ENCODE measurements at places on chromosomes 16 and 17.

DNA sequence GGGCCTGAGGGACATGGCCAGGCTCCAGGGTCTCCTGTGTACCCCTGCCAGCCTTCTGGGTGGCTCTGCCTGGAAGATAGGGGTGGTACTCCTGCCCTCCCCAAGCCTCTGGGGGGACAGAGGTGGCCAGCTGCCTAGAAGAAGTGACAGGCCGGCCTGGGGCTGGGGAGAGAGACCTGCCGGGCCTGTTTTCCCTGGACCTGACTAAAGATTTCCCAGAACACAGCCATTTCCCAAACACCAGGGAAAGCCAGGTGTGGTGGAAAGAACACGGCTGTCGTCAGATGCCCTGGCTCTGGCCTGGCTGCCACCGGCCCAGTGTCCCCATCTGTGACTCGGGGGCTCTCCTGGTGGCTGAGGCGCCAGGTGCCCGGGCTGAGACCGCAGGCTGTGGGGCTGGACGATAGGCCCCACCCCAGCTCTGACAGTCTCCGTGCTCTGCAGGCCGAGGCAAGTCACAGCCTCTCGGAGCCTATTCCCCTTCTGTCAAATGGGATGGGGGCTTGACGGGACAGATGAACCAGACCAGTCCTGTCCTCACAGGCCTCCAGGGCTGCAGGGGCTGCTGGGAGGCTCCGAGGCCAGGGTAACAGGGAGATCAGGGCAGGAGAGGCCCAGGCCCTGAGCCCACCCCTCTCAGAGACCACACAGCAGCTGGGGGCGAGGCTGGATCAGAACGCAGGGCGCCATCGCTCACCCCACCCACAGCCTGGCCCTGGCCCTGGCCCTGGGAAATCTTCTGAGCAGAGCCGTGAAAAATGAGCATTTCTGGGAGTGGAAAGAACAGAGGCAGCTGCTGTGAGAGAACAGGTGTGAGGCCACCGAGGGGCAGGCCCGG is 33.1 kb downstream of the CTU2 start:
- no peak for DNase-seq

DNA sequence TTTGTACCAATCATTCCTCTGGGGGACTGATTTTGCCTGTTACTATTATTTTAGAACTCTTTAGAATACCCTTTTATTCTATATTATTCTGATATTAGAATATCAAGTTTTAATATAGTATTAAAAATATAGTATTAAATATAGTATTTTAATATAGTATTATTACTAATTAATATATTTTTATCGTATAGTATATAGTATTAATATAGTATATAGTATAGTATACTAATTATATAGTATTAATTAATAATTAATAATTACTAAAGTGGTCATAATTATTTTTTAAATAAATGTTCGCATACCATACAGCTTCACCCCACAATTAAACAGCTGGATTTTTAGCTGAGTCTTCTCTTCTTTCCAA is 73.3 kb downstream of the GNAO1 start:
- DNase-seq = no peak

DNA sequence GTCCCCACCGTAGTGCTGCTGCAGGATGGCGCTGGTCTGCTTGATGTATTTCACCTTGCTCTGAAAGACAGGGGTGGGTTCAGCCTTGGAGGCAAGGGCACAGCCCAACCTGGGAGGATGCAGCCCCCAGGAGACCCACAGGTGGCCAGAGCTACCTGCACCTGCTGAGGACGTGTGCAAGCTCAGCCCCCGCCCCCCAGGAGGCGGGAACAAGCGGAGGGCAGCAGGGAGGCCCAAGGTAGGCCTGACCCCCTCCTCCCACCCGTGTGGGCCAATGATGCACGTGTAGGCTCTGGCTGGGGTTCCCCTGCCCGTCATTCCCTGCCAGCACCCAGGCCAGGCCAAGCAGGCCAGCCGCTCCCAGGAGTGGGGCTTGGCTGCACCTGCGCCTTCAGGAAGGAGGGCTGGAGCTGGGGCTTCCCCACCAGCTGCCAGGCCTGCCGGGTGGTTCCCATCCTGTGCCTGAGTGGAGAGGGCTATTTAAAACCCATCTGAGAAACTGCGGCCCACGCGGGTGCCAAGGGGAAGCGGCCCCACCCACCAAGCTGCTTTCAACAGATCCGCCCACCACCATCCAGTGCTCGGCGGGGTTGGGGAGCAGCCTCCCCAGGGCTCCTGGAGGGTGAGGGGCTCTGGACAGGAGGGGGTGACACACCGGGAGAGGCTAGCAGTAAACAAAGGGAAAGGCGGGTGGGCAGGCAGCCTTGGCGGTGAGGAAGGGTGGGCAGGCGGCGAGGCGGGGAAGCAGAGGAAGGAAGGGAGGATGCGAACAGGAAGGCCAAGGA is 3.8 kb downstream of the NTHL1 start:
- DNase-seq = no peak

GRCh38 chr17:31048780-31049179 is 46.0 kb upstream of the NF1 start:
- DNase-seq = no peak

GRCh38 chr16:12092544-12092921 is 116.0 kb downstream of the SNX29 start:
- DNase-seq = no peak

DNA sequence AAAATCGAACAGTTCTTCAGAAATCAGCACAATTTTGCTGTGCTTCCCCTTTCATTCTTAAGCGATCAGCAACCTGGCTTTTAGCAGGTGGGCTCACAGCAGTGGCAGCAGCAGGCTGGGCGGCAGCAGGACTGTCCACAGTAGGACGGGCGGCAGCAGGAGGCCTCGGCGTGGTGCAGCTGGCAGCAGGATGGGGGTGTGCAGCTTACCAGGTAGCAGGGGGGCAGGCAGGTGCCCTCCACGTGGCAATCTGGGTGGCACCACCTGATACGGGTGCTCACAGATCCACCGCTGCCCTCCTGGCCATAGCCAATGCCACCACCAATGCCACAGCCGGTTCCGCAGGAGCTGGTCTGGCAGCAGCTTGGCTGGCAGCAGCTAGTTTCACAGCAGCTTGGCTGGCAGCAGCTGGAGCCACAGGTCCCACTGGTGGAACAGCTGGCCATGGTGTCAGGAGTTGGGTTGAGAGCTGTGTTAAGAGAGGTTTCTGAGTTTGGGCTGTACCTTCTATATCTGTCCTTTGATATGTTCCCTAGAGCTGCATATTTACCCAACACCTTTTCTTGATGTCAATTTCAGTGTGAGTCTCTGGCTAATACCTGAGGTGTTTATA is at the start of gene KRTAP1-4:
KRTAP1-4 (minus strand) TSS at position 563 of the 613 bp plus-strand sequence; CDS start at position 446, 117 bp downstream.
- no peak for DNase-seq

- peak; percentile 65 for DNase-seq
These were observed 138.0 kb upstream of the NUDT7 start for GRCh38 chr16:77584205-77584859.

- DNase-seq = no peak
These were observed 2.2 kb downstream of the SERPINF2 start for GRCh38 chr17:1744551-1745512.

DNA sequence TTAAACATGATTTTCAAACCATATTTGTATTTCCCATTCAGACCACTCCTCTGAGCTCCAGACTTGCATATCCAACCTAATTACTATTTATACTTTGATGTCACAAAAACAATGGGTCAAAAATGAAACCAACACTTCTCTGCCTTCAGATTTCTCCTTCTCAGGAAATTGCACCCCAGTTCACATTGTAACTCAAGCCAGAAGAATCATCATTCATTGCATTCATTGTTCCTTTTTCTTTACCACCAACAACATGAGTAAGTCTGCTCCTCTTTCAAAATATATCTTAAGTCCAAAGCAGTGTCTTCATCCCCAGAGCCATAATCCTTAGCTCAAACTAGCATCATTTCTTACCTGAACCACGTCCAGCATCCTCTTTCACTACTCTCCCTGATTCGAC is 2.6 kb upstream of the AKAP1 start:
- DNase-seq = no peak

DNA sequence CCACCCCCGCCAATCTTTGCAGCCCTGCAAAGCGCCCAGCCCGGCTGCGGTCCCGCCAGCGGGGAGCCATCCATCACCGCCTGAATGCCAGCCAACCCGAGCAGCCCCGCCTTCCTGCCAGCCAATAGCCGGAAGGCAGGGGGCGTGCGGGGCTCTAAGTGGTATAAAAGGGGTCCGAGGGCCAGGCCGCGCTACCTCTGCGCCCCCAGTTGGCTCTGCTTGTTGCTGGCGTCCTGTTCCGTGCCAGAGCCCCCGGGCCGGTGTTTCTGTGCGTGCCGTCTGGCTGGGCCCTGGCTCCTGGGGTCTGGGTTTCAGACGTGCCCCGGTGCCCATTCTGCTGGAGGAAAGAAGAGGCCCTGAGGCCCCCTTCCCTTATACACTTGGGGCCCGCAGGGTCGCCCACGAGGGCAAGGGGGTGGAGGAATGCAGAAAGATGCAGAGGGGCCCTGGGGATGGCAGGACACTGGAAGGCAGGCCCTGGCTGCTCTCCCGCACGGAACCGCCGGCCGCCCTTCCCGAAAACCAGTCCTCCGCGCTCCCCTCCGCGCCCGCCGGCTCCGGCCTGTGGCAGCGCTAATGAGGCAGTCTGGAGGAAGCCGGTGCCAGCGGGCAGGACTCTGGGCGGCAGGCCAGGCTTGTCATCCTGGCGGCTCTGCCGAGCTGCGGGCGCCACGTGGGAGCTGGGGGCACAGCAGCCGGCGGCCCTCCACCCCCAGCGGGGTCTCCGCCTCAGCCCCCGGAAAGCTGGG is 14.0 kb downstream of the COPZ2 start:
- no peak for DNase-seq

DNA sequence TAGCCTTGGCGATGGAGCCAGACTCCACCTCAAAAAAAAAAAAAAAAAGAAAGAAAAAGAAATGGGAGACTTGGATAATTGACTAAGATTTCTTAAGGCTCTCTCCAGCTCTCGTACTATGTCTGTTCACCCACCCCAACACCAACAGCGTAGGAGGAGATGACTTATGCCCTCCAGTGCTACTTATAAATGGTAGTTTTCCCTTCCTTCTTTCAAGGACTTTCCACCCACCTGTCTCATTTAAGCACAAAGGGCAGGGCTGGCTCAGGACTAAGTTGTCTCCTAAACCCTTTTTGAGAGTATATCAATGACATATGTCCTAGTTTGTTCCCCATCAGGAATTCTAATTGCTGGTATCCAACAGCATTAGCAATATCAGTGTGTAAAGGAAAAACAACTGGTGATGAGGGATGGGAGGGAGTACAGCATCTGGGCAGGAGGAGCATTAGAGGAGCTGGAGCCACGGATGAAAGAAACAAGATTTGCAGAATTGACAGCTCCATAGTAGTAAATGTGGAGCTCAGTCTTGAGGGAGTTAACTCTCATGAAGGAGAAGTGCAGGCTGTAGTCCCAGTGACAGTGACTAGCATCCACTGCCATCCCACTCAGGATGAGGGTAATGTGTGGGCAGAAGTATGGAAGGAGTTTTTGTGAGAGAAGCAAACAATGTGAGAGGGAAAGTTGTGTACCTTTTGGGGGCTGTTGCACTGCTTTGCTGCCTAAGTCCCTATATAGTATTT is 17.2 kb downstream of the UBE2Z start:
- DNase-seq = no peak

DNA sequence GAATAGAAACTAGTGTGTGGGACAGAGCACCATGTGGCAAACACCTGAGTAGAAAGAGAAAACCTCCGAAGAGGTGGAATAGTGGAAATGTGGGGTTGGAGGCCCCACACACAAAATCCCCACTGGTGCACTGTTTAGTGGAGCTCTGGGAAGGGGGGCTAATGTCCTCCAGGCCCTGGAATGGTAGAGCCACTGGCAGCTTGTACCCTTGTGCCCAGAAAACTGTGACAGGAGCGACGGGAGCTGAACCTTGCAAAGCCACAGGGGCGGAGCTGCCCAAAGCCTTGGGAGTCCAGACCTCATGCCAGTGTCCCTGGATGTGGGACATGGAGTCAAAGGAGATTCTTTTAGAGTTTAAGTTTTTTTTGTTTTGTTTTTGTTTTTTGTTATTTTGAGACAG is 50.6 kb downstream of the RNF112 start:
- DNase-seq = no peak

GRCh38 chr17:75795820-75796607 is 11.4 kb downstream of the UNK start:
- no peak for DNase-seq

DNA sequence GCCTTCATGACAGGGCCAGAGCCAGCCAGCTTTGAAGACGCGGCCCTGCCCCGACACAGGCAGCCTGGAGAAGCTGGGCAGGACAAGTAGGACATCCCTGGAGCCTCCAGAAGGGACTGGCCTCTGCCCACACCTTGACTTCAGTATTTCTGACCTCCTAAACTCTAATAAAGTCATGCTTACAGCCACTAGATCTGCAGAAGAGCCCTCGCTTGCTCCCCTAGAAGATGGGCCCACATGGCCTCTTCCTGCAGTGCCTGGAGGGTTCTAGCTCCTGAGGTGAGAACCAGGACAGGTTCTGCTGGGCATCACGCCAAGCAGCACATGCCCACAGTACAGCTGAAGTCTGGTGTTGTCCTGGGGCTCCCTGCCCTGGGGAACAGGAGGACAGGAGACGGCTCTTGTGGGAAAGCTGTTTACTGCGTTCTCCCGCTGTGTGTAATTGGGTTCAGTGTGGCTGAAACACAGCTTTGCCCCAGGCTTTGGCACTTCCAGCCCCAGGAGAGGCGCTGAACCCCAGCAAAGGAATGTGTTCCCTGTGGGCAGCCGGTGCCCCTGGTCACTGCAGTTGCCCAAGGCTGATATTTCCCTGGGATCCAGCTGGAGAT is 2.6 kb downstream of the APRT start:
- no peak for DNase-seq

DNA sequence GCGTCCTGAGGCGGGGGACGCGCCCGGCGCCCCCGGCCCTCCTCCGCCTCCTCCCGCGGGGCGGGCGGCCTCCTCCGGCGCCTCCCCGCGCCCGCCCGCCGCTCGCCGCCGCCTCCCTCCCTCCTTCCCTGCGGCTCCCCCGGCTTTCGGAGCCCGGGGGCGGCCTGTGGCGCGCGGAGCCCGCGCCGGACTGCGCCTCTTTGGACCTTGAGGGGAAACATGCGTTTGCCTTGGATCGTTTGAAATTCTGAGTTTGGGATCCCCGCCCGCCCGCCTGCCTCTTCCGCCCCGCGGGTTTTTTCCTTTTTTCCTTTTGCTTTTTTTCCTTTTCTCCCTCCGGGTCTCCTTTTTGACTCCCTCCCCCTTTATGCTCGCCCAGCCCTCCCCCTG is 390 bp downstream of the ZNRF1 start:
- DNase-seq = no peak

- no peak for DNase-seq
These were observed 996 bp downstream of the SLC25A10 start for GRCh38 chr17:81713004-81713555.

- DNase-seq = no peak
These were observed 13.2 kb upstream of the SCNN1B start for GRCh38 chr16:23288726-23289512.

DNA sequence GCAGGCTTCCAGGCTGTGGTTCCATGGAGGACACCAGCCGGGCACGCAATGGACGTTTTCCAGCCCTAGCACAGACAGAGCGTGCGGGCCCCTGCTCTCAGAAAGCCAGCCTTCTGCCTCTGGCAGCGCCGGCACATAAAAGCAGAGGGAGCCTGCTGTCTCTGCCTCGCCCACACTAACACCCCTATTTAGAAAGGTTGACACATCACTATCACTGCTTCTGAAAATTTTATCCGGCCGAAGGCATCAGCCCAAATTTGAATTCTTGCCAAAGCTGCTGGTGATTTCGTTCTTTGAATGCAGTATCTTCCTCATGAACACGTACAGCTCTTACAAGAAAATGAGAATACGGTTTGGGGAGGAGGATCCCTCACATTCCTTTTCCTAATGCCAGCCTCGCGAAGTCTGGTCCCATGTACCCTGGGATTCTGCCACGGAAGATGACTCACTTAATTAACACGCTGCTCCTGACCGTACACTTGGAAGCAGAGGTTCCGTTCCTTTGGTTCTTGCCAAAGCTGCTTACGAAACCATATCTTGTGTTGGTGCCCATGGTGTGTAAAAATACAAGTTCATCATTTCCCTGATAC is 1.3 kb upstream of the RAB11FIP3 start:
- DNase-seq = peak; percentile 36
